Prostate gland (tissue), 2 donors: ENCODE measurements at places on chromosomes 4 and X. TPM values are rescaled to one million over a fixed set of nuclear protein-coding genes. Genes with fewer than 3 reads are reported as not detected.

POLN gene
- total RNA-seq, result 15.2 TPM

IQSEC2 gene
- total RNA-seq, result 38.7 TPM

DNA sequence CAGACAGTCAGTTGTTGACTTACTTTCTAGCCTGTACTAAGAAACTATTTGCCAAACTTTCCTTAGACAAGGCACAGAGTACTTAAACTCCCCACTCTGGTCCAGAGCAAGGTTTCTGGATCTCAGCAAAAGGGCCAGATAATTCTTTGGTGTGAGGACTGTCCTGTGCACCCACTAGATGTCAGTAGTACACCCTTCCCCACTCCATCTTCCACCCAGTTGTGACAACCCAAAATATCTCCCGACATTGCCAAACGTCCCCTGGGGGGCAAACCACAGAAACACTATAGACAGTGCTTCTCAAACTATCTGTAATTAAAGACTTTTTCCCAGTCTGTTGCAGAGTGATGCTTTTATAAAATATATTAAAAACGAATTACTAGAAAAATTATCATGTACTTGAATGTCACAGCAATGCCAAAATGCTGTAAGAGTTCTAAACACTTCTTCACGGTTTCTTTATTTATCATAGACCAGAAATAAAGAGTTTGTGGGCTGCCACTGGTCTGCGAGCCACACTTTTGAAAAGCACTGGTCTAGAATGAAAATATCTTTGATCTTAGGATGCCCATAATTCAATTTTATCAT is 203.5 kb downstream of the PRDM5 start:
- no peaks in the 10 kb centered on the region for H3K4me1 ChIP-seq
- H3K27me3 ChIP-seq, result no peaks in the 10 kb centered on the region
- H3K4me3 ChIP-seq, result no peak overlapping the region
- H3K27ac ChIP-seq, result no peak overlapping the region

UGT2B10 gene
- not detected for total RNA-seq

- no peaks in the 10 kb centered on the region for H3K4me1 ChIP-seq
- H3K27me3 ChIP-seq, result no peaks in the 10 kb centered on the region
- DNase-seq, result no peak
- H3K4me3 ChIP-seq, result no peak overlapping the region
- no peak overlapping the region for H3K27ac ChIP-seq
Measured at GRCh38 chrX:106791495-106791894, 11.0 kb upstream of the TBC1D8B start.

DNA sequence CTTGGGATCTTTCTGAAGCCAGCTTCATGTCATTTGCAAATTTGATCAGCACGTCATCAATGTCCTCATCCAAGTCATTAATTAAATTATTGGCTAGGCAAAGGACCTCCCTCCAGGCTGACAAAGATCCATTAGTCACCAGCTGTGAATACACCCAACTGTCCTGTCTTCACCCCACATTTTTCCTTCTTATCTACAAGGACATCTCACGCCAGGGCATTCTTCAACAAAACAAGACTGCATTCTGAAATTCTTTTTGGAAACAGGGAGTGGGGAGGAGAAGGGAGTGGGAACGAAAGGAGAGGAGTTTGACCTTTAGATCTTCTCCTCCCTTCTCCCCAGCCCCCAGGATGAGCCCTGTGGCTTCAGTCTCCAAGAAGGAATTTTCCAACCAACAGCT is 32.7 kb downstream of the NLGN3 start:
- H3K27me3 ChIP-seq, result no peaks in the 10 kb centered on the region
- H3K4me1 ChIP-seq, result no peaks in the 10 kb centered on the region
- H3K27ac ChIP-seq, result no peak overlapping the region
- no peak overlapping the region for H3K4me3 ChIP-seq
- DNase-seq, result no peak

GRCh38 chr4:52931243-52931642 is 69.1 kb downstream of the RASL11B start:
- no peak for DNase-seq
- no peak overlapping the region for H3K27ac ChIP-seq
- H3K36me3 ChIP-seq, result no peaks in the 10 kb centered on the region
- H3K27me3 ChIP-seq, result no peaks in the 10 kb centered on the region
- H3K4me1 ChIP-seq, result no peaks in the 10 kb centered on the region
- no peak overlapping the region for H3K4me3 ChIP-seq

PITX2 gene
- total RNA-seq, result 2.0 TPM
